ENCODE measurements at places on chromosomes 5 and 9. TPM values are rescaled to one million over a fixed set of nuclear protein-coding genes. Genes with fewer than 3 reads are reported as not detected.

Gene C8G
- polyA plus RNA-seq: 0.40 TPM

DNA sequence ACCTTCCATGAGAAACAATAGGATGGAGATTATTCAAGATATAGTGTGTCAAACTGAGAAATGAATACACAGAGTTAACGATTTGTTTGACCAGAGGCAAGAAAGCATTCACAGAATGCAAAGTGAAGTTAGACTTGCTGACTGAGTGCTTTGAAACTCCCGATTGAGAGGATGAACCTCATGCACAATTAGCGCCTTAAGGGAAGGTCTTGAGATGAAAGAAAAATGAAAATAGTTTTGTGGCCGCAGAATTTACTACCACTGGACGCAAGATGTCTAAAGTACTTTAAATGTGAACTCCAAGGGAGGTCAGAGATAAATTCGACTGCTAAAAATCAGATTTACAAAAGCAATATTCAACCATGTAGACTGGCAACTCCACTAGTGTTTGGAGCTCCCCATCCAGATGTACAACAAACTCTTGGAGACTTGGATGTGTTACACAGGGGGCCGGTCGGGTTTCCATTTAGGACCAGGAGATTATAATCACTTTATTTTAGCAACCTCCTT is 707 bp upstream of the RIMOC1 start:
- no peaks in the 10 kb centered on the region for H3K4me1 ChIP-seq
- no peak for DNase-seq
- no peaks in the 10 kb centered on the region for H3K36me3 ChIP-seq
- no peaks in the 10 kb centered on the region for H3K27me3 ChIP-seq
- H3K27ac ChIP-seq: peak overlapping the region; percentile 76
- H3K4me3 ChIP-seq: peak overlapping the region; percentile 48

GRCh38 chr9:117273612-117274011 is 141.2 kb downstream of the ASTN2 start:
- no peaks in the 10 kb centered on the region for H3K27me3 ChIP-seq
- DNase-seq: no peak

DNA sequence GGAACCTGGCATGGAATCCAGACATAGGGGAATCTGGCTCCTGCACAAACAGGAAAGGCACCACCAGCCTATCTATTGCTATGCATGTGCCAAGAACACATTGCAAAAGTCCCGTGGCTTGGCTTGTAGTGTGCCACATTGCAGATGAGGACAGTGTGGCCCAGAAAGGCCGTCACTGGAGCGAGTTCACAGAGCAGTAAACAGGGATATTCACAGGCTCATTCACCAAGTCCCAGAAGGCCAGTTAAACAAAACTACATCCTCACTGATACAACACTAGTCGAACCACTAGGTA is 39.6 kb upstream of the TRIM32 start:
- no peaks in the 10 kb centered on the region for H3K36me3 ChIP-seq
- peaks cover 5% of the 10 kb centered on the region for H3K4me1 ChIP-seq
- no peaks in the 10 kb centered on the region for H3K27me3 ChIP-seq
- no peak overlapping the region for H3K27ac ChIP-seq
- DNase-seq: no peak

DNA sequence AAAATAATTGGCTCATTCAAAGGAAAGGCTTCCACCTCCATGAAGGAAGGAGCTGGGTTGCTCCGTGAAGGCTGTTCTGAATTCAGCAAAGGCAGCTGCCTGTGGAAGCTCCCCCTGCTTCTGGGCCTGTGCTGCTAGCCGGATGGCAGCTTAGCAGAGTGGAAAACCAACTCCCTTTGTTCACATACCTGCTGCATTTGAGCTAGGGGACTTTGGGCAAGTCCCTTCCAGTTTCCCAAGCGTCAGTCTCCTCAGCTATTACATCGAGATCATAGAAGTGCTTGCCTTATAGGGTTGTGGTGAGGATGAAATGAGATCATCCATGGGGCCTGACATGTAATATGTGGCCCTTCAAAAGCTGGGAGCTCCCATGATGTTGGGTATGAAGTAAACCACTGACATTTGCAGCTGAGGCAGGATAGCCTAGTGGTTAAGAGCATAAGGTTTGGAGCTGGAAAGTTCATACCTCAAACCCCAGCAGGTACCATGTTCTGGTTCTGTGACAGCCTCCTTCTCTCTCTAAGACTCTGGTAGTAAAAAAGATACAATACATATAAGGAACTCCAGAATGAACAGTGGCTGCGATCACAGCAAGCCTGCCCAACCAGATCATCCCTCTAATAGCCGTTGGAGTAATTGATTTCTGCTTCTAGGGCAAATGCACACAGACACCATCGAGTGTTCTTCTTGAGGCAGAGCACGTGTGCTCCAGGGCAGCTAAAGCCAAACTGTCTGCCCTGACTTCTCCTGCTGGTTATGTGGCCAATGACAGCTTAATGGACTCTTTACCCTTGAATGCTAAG is 11.0 kb upstream of the DENND1A start:
- H3K36me3 ChIP-seq: no peaks in the 10 kb centered on the region
- no peak for DNase-seq
- no peak overlapping the region for H3K27ac ChIP-seq
- H3K27me3 ChIP-seq: peaks cover 8% of the 10 kb centered on the region

GRCh38 chr5:138096997-138097828 is 13.4 kb downstream of the WNT8A start:
- H3K4me3 ChIP-seq: no peak overlapping the region
- H3K4me1 ChIP-seq: no peaks in the 10 kb centered on the region
- H3K27me3 ChIP-seq: peaks cover 12% of the 10 kb centered on the region
- no peak for DNase-seq

All from fibroblast of lung (primary cell).